ENCODE measurements at places on chromosomes 4 and X.
A peak's percentile ranks its signal among the peaks of the same experiment; 100 is the strongest.

DNA sequence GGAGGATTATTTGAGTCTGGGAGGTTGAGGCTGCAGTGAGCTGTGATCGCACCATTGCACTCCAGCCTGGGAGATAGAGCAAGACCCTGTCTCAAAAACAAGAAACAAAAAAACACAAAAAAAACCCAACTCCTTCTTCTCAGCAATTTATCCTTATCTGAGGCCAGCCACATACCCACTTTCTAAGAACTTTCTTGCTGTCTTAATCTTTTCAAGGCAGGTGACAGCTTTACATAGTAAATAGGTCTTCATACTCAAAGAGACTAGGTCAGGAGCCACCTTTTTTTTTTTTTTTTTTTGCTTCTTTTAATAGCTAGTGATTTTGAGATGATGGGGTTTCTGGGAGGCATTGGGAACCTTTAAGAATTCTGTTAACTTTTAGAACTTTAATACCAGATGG, 26.1 kb upstream of the ZCCHC13 start:
- DNase-seq: no peak

- DNase-seq: no peak
Measured at GRCh38 chrX:101080326-101081124, 1.8 kb downstream of the TMEM35A start.

- DNase-seq: no peak
Measured at GRCh38 chr4:65623506-65623905, 46.8 kb downstream of the EPHA5 start.

DNA sequence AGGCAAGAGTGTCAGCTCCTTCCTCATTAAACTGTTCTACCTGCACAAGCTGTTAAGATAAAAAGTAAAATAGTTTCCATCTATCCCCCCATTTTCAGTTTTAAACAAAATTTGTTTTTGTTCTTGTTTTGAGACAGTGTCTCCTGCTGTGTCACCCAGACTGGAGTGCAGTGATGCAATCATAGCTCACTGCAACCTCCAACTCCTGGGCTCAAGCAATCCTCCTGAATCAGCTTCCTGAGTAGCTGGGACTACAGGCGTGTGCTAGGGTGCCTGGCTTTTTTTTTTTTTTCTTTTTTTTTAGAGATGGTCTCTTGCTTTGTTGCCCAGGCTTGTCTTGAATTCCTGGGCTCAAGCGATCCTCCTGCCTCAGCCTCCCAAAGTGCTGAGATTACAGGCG, 105.4 kb downstream of the HS6ST2 start:
- no peak for DNase-seq

- no peak for DNase-seq
Measured at GRCh38 chr4:65651751-65652150, 18.5 kb downstream of the EPHA5 start.

GRCh38 chr4:37279121-37279520, 34.6 kb downstream of the NWD2 start:
- no peak for DNase-seq

DNA sequence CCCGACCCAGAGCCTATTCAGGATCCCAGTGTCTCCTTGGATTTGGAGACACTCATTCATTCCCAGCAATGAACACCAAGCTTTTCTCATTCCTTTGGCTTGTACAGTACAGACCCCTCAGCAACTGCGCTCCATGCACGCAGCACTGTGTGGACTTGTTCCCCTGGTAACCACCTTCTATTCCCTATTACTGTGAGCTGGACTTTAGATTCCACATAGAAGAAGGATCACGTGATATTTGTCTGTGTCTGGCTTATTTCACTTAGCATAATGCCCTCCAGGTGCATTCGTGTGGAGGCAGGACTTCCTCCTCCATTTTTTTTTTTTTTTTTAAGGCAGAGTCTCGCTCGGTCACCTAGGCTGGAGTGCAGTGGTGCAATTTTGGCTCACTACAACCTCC, 106.4 kb downstream of the PHKA2 start:
- DNase-seq: no peak

DNA sequence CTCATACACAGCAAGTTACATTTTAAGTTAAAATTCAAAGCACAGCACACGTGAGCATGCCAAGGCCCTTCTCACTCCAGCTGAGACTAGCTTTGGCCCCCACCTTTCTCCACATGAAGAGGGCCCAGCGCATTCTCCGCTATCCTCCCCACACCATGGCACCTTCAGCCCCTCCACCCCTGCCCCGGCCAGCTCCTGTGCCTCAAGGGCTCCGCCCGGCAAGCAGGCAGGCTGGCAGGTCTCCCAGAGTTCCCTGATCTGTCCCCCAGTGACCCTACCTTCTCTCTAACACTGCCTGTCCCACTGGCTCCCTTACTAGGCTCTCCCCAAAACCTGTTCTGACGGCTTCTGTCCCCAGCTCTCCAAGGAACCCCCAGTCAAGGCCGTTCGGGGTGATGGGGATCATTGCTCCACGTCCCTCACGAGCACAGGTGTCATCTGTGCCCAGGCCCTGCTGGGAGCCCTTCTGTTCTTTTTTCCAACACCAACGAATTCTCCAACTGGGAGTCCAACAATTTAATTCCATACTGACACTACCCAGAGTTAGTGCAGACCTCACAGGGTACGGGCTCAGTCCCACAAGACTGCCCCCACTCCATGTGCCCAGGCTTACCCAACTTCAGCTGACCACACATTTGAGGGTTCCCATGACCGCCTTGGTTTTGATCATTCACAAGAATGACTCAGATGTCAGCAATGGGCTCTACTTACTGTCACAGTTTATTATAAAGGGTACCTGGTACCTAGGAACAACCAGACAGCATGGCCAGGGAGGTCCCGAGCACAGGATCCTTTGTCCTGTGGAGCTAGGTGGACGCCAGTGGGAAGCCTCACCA, 4.2 kb downstream of the LETM1 start:
- DNase-seq: no peak

GRCh38 chr4:4805887-4806286, 53.6 kb upstream of the MSX1 start:
- no peak for DNase-seq

DNA sequence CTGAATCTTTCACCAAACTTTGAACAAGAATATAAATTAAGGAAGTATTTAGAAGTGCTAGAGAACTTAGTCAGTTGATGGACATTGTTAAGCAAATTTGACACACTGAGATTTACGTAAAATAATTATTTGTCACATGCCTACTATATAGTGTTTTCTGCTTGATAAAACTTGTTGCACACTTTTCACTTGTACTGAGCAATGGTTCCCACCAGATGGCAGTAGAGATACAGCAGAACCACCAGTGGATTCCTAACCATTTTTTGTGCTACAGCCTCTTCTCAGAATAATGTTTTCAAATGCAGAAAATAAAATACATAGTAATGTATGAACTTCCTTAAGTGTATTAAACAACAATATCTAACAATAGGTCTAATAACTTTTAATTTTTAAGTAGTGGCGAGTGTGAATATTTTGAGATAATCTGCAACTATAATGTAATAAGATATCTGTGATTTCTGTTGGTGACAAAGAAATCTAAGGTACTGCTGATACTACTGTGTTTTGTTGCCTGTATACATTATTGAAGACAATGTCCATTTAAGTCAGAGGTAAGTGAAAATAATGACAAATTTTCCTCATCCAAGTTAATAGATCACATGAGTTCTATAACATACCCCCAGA, 81.2 kb downstream of the APOOL start:
- DNase-seq: peak; percentile 38

DNA sequence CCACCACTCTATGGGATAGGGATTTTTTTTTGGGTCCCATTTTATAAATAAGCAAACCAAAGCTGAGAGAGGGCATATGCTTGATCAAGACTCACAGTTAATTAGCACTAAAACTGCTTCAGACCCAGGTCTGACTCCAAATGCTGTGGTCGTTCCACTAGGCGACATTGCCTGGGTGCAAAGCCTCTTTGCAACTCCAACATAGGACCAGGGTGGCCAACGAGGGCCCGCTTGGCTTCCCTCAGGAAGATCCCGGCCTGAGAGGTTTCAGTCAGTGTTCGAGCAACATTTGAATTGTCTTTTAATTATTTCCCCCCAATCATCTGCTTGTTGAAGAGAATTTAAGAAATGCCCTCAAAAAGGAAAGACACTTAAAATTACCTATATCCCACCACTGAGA, 11.2 kb downstream of the PJA1 start:
- no peak for DNase-seq

- DNase-seq: no peak
Measured at GRCh38 chr4:76755756-76756155, 142.2 kb downstream of the SOWAHB start.

- DNase-seq: no peak
Measured at GRCh38 chr4:137359691-137360315, 172.5 kb downstream of the PCDH18 start.

- DNase-seq: no peak
Measured at GRCh38 chr4:177177541-177178081, 132.1 kb upstream of the NEIL3 start.

GRCh38 chr4:77217526-77217925, 60.5 kb downstream of the CCNG2 start:
- no peak for DNase-seq

DNA sequence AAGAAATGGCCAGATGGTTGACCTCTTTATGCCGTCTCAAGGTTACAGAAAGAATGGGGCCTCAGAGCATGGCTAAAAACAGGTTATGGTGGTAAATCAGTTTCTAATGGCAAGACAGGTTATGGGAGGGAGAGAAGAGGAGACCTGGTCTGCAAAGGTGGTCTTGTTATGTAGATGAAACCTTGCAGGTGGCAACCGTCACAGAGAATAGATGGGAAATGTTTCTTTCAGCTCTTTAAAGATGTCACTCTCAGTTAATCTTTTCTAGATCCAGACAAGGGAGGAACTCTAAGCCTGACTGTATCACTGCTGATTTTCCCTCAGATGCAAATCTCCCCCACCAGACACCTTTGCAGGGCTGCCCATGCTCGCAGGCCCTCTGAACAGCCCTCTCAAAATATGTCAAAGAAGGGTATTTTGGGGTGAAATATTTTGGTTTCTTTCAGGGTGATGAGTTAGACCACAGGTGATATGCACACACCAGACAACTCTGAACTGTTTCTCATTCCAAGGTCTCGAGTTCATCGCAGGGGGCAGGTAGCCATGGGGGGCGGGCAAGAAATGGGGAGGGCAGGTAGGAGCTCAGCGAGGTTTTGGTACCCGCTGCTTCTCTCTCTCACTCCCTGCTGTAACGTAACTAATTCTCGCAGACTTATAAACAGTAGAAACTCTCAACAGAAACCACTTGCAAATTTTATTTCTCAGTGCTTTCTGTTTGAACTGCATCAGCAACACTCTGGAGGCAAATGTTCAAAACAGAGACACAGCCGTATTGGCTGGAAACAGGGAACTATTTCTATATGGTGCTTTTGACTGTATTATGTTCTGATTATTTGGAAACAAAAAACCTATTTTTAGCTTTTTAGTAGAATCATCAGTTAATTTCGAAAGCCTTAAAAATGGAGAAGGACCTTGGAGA, 32.4 kb downstream of the CASP3 start:
- no peak for DNase-seq

DNA sequence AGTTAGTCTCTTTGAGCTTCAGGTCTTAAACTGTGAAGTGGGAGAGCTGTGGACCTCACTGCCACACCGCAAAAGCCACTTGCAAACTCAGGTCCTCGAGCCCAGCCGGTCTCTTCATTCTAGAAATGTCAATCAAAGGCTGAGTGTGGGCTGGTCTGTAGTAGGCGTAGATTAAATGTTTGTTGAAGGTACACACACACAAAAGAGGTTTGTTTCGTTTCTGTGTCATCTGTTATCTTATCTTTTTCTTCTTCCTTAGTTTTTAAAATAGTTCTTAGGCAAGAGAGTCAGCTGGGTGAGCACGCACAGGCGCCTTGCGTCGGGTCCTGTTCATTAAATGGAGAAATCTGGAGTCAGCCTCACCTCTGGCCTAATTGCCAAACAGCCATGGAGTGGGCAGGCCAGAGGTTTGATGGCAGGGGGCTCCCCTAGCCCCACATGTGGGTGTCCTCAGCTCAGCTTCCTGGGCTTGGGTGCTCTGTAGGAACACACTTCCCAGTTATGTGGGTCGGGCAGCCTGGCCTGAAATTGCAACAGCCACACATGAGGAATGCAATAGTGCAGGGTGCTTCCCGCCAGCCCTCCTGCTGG, 836 bp upstream of the PSAPL1 start:
- DNase-seq: no peak

DNA sequence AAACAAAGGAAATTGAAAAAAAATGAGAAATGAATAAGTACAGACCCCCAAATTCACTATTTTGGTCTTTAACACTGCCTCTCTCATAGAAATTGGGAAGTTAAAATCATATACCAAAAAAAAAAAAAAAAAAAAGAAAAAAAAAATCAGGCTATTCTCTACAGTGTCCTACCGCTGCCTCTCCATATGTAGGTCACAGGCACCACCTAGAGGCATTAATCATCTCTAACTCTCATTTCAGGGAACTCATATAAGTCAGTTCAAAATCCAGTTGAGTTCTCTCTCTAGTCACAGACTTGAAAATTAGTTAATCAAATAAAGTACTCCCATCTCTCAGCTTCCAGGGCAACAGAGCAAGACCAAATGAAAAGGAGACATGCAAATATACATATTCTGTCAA, 47.9 kb downstream of the COX18 start:
- peak; percentile 76 for DNase-seq

DNA sequence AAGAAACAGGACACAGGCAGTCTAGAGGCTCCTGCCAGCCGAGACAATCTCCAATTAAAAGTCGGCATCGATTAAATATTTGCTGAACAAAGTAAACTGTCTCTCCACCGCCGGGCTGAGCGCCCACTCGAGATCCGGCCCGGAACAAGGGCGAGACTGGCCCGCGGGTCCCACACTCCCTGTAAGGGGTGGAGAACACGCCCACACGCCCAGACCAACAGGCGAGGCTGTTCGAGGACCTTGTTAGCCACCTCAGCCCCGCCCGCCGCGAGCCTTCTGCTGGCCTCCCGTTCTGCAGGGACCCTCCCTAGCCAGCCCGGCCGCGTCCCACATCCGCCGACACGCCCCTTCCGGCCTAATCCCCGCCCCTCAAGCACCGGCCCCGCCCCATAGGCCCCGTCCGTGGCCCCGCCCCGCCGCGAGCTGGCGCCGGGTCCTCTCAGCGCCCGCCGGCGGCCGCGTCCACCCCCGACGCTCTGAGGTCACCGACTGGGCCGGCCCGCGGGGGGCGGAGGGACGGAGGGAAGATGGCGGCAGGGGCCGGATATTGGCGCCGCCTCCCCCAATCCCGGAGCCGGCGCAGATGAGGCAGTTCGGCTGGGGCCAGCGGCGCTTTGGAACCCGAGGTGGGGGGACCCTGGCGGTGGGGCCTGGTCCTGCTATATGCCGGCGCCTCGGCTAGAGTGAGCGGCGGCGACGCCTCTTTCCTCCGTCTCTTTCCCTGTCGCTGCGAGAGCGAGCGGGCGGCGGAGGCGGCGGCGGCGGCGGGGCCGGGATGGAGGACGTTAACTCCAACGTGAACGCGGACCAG, at the start of gene SLAIN2:
Gene SLAIN2, plus strand, starts transcription at position 565 of the 811 bp plus-strand sequence. Its CDS starts 211 bp downstream, at position 776.
- peak; percentile 98 for DNase-seq

GRCh38 chr4:166091146-166091545, 218.1 kb downstream of the TLL1 start:
- no peak for DNase-seq

DNA sequence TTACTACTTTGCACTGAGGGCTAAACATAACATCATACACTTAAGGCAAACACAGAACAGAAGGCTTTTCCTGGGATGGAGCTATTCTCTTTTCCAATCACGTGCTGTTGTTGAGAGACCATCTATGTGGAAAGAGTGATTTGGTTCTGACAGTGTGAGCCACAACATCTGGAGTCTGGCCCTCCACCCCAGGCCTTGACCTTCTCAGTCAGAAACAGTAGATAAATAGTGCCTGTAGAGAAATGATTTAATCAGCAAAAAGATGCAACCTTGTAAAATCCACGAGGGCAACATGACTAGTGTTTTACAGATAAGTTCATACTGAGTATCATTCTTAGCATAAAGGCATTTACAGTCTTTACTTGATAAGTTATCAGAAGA, 10.8 kb upstream of the SFRP2 start:
- no peak for DNase-seq

- no peak for DNase-seq
Measured at GRCh38 chr4:113080050-113080449, 30.6 kb downstream of the ANK2 start.

Measured in common myeloid progenitor, CD34-positive (primary cell).